Mammary epithelial cell (primary cell): ENCODE measurements at places on chromosomes 5 and 9. TPM values are rescaled to one million over a fixed set of nuclear protein-coding genes. Genes with fewer than 3 reads are reported as not detected.

AK6 gene
- 17.5 TPM for polyA plus RNA-seq

CDH12 gene
- polyA plus RNA-seq, result not detected

- DNase-seq, result no peak
Measured at GRCh38 chr5:173598686-173599085, 17.8 kb downstream of the BOD1 start.

LCN1 gene
- polyA plus RNA-seq, result not detected

GRCh38 chr9:86541014-86541570, 186.9 kb upstream of the TUT7 start:
- DNase-seq, result no peak

PCDHA12 gene
- 0.03 TPM for polyA plus RNA-seq

- DNase-seq, result no peak
Measured at GRCh38 chr9:34998266-34998665, 8.7 kb downstream of the DNAJB5 start.
